ENCODE measurements at places on chromosomes 3 and 15. TPM values are rescaled to one million over a fixed set of nuclear protein-coding genes. Genes with fewer than 3 reads are reported as not detected.

DNA sequence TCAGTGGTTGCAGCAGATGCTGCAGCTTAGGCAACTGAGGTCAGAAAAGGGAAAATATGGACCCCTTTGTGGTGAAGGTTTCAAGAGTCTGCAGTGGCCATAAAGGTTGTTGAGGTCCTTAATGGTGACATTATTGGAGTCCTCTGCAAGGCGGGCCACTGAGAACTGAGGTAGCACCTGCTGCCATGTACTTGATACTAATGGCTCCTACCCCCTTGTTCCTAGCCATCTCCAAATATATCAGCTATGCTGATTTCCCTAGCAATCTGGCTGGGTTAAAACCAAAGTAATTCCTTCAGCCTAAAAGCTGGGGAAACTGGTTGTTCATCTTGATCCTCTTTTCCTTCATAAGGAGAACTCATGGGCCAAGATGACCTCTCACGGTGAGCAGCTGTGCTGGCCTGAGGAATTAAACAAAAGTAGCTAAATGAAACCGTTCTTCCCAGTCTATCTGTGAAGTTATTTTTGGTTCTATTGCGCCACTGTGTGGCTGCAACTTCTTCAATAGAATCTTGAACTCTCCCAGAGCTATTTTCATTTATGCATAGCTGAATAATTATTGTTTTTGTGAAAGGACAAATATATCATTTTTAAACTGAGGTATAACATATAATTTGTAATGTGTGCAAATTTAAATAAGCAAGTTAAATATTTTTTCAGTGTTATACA is 76.1 kb upstream of the PLSCR4 start:
- peak; percentile 88 for DNase-seq

GRCh38 chr3:155870945-155871745 is 695 bp downstream of the GMPS start:
- peak; percentile 64 for DNase-seq

DNA sequence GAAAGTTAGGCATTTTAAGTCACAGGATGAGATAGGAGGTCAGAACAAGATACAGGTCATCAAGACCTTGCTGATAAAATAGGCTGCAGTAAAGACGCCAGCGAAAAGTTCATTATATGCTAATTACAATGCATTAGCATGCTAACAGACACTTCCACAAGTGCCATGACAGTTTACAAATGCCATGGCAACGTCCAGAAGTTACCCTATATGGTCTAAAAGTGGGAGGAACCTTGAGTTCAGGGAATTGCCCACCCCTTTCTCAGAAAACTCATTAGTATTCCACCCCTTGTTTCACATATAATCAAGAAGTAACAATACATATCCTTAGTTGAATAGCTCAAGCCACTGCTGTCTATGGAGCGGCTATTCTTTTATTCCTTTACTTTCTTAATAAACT is 92.7 kb upstream of the PLXND1 start:
- DNase-seq: peak; percentile 22

GRCh38 chr3:175185903-175186302 is 326.8 kb downstream of the NAALADL2 start:
- DNase-seq: no peak

DNA sequence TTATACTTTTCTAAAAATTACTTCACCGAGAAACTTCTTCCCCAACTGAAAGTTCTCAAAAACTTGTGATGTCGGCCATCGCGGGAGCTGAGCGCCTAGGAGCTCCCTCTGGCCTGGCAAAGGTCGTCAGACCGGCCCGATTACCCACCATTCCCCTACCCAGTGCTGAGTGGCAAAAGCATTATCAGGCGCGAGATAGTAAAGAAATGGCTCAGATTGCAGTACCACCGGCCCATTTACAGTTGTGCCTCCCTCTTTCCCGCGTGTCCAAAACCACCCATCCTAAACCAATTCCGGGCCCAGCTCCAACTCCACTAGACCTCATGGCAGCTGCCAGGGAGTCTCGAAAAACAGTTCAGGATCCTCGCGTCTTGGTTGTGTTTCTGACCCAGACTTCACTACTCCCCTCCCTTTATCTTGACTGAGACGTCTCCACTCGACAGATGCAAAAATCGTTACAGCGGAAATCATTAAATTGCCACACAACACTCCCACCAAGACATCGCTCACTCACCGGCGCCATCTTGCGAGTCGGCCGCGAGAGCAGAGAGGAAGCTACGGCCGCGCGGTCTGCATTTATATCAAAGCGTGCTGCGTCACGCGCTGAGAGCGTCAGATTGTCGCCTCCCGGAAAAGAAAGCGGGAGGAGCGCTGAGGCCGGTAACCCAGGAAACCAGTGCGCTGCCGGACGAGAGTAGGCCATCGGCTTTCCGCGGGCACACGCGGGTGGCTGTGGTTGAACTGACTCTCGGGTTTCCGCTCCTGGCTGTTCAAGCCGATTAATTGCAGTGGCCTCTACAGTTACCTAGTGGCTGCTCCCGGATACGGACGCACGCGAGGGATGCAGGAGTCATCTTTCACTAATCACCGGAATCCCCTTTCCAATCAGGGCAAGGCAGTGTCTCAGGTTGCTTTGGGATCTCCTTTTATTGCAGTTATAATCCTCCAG is at the start of gene RPL22L1:
TSS of gene RPL22L1 (minus strand) at position 551 of the 949 bp plus-strand sequence. CDS start at position 523, 28 bp downstream.
- peak; percentile 98 for DNase-seq

DNA sequence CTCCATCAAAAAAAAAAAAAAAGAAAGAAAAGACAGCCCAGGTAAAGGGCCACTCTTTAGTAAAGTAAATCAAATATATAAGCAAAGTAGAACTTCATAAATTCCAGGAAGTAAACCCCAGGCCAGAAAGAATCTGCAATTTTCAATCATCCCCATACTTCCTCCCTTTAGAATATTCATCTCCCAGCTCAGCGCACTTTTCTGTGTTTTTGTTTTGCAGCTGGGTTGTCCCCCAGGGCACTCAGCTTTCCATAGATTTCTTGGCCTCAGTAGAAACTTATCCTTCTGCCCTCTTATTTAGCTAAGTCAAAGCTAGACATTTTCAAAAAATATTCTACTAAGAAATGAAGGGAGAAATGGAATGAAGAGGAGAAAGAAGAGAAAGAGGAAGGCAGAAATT is 24.0 kb upstream of the SPRED1 start:
- no peak for DNase-seq

DNA sequence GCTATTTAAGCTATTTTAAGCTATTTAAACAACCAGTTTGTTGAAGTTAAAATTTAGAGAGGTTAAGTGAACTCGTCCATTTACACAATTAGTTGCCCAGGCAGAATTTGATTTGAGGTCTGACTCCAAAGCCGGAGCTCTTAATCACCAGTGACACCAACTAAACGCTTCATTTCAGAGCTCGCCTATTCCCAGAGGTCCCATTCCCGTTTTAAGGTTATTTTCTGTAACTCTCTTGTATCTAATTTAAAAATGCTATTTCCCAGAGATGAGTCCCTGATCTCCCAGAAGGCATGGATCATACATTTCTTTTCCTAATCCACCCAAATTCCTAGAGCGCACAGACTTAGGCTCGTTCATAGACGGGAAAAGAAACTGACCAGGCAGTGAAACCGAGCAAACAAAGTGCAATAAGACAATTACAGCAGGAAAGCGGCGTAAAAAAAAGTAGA is 904 bp upstream of the MCTP2 start:
- no peak for DNase-seq

DNA sequence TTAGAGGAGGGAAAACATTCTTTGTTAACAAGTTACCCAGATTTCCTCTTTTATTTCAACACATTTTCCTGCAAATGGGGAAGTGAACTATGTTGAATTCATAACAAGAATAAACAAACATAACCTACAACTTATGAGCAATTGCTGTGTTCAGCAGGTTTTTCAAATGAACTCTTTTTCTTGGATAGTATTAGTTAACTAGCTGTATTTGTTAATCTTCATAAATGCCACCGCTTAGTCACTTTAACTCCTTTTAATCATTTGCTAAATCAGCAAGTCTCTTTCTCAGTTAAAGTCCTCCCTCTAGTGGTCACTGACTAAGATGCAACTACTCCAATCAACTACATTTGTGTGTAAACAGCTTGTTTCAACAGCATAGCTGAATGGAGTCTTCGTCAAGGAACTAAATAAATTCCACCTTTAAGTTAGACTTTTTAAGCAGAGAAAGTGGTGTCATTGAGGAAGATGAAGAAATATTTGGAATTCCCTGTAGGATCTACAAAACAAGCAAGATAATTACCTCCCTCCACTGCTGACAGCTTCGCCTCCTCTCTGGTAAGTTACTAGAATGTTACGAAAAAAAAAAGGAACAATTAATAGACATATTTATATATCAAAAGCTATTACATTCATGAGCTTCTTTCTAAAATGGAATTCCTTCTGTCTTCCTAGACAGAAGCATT is 1122.0 kb downstream of the ROBO1 start:
- no peak for DNase-seq

- no peak for DNase-seq
Observed at GRCh38 chr3:193879864-193880242, 256.1 kb upstream of the HES1 start.

GRCh38 chr3:195757827-195758226 is 37.0 kb downstream of the MUC20 start:
- DNase-seq: no peak

Gene GOLGA6L10
- 7.0 TPM for total RNA-seq

Gene PEX11A
- total RNA-seq: 7.9 TPM

Gene SPESP1
- total RNA-seq: 0.94 TPM

Gene PLAAT1
- total RNA-seq: 0.86 TPM

Gene GOLGA8O
- total RNA-seq: not detected

Gene GALNT15
- total RNA-seq: 2.8 TPM

Gene HAPLN3
- total RNA-seq: 15.5 TPM

Gene TMEM108
- total RNA-seq: 16.9 TPM
